ENCODE measurements at places on chromosomes 1 and 21.

GRCh38 chr1:93700532-93701469, 19.2 kb upstream of the BCAR3 start:
- no peak for DNase-seq

- DNase-seq: no peak
These were observed 45.1 kb downstream of the IVNS1ABP start for GRCh38 chr1:185271921-185272320.

DNA sequence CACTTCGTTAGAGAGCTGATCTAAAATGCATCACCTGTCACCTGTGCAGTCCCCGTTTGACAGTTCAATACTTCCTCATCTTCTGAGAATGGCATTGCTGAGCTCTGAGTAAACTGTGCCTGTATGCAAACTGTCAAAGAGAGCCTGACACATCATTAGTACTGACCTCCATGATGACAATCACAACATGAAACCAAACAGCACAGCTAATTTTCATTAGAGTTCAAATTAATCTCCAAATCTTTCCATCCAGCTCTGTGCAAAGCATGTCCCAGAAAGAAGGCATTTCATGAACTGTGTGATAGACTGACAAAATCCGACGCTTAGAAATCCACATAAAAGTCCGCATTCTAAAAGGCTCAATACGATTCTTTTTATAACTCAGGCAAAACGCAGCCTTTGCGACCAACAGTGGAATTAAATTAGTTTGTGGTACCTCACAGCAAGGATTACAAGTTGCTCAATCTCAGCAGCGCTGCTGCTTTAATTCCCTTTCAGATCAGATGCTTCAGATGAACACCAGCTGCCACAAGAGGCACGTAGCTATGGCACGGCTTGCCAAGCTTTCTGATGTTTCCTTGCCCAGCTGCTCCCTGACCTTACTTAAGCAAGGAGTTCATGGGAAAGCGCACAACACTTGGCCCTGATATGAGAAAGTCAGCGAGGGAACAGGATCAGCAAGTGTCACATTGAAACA, 765.5 kb upstream of the PRMT6 start:
- DNase-seq: no peak

DNA sequence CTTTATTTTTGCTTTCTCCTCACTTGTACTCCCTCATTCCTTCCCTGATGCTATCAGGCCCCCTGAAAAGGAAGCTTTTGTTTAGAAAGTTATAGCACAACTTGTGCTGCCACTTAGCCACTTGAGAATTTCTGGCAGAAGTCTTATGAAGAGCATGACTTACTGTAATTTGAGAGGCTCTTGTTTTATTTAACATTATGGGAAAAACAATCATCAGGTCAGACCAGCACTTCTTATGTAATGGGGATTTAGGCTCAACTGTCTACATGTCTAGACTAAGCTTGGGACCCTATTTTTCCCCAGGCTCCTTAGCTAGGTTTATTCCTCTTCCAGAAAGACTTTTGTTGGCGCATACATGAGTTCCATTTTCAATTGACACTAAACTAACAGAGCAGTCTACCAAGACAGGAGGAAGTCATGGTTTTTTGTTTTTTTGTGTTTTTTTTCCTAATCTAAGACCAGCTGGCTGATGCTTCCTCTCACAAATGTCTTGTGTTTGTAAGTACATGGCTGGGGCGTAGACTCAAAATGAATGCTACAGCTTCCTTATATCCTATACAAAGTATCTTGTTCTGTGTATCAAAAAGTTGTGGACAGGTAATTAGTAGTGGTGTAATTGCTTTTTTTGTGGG, 31.5 kb downstream of the TNFSF4 start:
- no peak for DNase-seq

GRCh38 chr21:46095814-46096595, 1.9 kb upstream of the COL6A2 start:
- DNase-seq: no peak

- DNase-seq: peak; percentile 39
These were observed 78.9 kb downstream of the SLC66A1 start for GRCh38 chr1:19390901-19391595.

DNA sequence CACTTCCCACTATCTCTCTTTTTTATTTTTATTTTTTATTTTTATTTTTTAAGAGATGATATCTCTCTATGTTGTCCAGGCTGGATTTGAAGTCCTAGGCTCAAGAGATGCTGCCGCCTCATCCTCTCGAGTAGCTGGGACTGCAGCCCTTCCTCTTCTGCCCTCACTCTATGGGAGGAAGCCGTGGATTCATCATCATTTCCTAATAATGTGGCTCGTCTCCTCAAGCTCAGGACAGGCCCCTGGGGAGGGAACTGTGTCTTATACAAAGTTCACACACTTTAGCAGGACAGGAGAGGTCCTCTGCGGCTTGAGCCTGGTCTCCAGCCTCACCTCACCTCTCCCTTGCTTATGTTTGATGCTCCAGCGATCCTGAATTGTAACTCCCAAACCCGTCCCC, 16.5 kb upstream of the IFFO2 start:
- DNase-seq: no peak

- no peak for DNase-seq
These were observed 124.0 kb upstream of the CSF3R start for GRCh38 chr1:36606641-36607262.
